GM12864 (cell line): ENCODE measurements at places on chromosomes 6 and 20.

GRCh38 chr6:121616406-121616805 is 181.0 kb downstream of the GJA1 start:
- DNase-seq = no peak

DNA sequence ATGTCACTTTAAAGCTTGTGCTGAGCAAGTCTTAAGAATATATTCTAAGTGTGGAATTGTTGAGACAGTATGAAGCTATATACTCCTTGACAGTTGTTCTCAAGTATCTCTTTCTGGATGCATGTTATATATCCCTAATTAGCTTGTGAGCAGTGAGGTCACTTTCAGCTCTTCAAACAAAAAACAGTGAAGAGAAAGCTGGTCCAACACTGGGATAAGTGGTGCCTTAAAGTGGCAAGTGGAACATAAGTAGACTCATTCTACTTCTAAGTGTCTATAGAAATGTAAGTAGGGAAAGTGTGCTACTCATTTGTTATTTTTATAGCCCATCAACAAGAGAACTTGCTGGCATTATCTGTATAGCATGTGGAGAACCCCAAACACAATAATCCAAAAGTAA is 133.1 kb upstream of the BACH2 start:
- DNase-seq = no peak

DNA sequence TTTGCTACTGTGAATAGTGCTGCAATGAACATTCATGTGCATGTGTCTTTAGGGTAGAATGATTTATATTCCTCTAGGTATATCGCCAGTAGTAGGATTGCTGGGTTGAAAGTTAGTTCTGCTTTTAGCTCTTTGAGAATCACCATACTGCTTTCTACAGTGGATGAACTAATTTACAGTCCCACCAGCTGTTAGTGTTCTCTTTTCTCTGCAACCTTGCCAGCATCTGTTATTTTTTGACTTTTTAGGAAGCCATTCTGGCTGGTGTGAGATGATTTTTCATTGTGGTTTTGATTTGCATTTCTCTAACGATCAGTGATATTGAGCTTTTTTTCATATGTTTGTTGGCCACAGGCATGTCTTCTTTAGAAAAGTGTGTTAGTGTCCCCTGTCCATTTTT is 40.0 kb downstream of the PLG start:
- peak; percentile 44 for DNase-seq

DNA sequence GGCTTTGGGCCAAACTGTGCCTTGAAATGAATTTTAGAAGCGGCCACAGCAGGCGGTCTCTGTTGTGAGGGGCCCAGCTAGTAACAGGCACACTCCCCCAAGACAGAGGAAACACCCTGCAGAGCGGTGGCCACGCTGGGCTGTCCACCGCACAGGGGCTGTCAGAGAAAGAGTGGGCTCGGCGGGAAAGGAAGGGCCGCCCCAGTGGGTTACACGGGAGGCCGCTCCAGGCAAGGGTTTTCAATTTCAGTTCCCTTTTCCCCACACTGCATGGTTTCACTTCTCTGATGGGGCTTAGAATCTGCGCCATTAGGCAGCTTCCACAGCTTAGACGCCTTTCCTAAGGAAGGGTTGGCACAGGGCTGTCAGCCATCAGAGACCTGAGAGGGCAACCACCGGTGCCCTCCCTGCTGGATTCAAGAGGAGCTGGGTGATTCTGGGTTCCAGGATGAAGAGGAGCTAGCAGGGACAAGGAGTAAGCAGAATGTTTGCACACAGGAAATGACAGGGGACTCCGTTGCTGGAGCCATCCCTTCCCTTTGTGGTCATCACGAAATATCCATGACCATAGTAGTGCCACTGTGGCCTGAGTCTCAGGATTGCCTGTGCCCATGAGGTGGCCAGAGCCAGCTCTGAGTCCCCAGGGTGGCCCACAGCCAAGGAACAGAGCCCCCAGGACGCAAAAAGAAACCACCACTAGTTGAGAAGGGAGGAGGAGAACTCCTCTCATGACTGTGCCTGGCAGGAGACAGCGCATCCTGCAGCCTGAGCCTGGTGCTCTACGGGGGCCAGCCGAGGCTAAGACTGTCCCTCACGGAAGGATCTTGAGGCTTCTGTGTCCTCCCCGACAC is 282.7 kb downstream of the NRN1 start:
- peak; percentile 55 for DNase-seq

GRCh38 chr6:125846292-125847024 is 55.7 kb downstream of the NCOA7 start:
- DNase-seq = no peak

DNA sequence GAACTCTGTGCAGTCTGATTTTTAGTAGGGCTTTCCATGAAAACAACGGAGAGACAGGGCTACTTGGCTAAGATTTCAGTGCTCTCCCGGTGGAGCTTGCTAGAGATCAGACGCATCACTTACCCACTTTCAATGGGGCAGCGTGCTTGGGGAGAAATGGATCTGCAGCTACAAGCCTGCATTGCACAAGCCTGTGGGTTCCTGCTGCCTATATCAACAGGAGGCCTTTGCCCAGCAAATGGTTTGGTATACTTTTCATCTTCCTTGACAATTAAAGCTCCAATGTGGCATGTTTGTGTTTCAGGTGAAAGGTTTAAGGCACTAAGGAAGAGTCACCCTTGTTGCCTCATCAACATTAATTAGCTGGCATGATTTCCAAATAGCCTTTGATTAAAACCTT is 136.0 kb upstream of the FOXQ1 start:
- DNase-seq = no peak

DNA sequence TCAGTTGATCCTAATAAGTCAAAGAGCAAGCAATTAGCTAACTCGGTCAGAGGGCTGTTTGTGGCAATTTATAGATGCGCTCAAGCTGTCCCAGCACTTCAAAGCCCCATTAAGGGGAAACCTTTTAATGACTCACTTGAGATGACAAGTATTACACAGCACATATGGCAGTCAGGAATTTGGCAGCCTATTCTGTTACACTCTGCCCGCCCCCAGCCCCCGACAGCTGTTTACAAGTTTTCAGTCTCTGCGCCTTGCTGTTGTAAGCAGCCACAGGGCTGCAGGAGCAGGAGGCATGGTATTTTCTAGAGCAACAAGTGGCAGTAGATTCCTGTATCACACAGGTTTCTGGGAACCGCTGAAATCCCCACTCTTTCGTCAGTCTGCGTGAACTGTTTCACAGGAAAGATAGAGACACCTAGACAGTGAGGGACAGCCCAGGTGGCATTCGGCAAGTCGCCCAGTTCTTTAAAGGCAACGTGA is 263.0 kb downstream of the FOXC1 start:
- no peak for DNase-seq

GRCh38 chr6:169956580-169956979 is 205.2 kb downstream of the ERMARD start:
- DNase-seq = no peak

DNA sequence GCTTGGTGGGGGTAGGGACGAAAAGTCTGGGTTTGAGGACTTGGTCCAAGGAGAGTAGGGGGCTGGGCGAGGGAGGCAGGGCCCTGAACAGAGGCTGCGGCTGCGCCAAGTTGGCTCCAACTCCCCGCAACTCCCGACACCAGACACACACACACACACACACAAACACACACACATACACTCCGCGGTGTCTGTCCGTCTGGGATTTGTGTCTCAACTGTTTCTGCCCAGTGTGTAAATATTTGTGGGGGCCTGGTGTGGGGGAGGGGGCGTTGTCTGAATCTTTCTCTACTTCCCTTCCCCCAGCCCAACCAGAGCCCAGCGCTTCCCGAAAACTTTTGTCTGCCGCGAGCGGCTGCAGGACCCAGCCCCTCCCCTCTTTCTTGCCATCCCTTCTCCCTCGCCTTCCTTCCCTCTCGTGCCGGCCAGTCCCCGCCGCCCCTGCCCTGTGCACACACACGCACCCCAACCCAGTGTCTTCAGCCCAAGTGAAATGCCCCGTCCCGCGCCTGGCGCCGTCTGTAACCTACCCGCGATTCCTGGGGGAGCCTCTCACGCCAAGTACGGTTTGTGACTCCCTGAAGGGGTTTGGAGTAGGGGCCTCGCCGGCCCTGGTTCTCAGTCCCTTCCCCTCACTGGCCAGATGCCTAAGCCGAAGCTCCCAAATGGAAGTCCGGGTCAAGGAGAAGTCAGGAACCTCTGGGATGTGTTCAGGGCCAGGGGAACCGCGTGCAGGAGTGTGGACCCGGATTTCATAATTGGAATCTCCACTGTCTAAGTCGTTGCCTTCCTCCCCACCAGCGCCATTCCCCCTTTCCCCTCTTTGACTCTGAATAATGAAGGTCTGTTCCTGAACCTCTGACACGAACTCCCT is 904 bp downstream of the MDFI start:
- DNase-seq = no peak

DNA sequence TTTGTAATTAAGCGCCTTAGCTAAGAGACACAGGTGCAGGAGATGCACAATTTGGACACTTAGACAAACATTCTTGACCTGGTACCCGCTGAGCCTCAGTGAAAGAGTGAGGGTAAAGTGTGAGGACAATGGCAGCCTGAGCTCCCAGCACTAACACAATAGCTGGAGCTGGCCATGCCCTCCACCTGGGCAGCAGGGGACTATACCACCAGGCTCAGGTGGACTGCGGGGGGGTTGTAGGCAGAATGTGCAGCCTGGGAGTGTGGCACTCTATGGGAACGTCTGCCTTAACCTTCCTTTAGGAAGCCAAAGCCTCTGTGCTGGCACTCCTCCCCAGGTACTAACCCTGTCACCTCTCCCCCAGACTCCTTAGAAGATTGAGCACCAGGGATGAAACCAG is 23.6 kb downstream of the PRKN start:
- no peak for DNase-seq

DNA sequence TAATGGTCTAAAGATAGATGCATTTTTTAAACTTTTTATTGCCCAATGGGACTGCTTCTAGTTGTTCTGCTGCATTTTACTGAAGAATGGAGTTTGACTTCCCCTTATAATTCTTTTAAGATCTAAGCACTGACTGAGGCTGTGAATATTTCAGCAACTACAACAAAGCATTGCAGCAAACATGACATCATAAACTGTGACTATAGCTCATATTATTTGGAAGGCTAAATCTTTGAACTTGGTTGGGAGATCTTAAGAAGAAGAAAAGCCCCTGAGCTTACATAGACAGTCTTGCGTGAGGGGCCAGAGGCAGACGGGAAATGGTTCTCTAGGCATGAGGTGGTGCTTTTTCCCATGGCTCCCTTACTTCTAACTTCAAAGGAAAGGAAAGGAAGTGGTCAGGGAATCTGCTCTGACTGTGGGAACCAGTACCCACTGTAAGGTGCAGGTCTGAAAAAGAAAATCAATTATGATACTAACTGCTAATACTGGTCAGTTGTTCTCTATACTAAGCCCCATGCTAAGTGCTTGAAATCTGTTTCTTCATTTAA is 14.8 kb downstream of the HEY2 start:
- no peak for DNase-seq

DNA sequence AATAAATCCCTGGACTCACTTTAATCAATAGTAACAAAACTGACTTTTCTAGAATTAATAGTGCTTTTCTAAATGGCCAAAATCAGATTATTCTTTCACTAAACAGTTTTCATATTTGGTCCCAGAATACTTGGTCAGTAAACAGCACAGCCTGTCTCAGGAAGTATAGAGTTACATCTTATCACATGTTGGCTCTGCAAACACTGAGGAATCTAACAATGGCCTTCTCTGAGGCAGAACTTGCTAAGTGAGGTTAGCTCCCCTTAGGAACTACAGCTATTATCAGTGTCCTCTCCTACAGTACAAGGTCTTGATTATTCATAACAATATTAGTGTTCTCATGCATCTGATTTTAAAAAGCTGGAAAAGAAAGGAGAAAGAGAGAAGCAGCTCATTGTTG is 1622.8 kb downstream of the HACE1 start:
- no peak for DNase-seq

GRCh38 chr20:22728146-22728745 is 143.9 kb upstream of the FOXA2 start:
- DNase-seq = no peak

DNA sequence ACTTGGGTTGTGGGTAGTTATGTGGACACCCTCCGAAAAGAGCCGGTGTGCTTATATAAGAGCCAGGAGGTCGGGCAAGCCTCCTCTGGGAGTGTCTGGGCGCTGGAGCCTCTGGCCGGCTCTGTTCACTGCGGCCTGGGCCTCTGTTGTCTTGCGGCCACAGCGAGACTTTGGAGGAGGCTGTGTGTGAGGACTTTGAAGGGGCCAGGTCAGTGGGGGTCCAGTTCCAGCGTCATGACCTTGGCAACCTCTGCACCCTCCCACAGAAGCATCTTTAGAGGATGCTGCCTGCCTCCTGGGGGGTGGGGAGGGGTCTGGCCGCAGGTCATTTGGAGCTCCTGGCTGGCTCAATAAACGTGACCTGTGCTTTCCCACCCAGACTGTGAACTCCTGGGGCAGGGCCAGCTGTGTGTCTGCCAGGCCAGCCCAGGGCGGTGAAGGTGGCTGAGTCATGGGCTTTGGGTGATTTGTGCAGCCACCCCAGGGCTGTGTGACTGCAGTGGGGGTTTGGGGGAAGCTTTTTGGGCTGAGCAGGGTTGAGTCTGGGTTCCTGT is 1.2 kb downstream of the TCEA2 start:
- no peak for DNase-seq

- DNase-seq = no peak
Measured at GRCh38 chr20:38157635-38158495, 7.2 kb downstream of the TGM2 start.

- no peak for DNase-seq
Measured at GRCh38 chr6:158003910-158004700, 22.4 kb downstream of the SYNJ2 start.

DNA sequence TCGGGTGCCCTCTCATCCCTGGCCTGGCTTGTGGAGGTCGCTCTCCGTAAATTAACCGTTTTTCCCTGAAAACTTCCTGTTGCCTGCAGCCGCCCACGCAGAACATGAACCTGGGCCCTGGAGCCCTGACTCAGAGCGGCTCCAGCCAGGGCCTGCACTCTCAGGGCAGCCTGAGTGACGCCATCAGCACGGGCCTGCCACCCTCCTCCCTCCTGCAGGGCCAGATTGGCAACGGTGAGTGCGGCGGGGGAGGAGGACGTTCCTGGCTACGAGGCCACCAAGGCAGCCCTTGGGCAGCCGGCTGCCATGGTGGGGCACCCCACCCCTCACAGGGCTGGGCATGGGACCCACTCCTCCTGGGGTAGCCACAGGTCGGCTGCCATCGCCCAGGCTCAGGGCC is 17.8 kb downstream of the SS18L1 start:
- no peak for DNase-seq

- DNase-seq = no peak
Measured at GRCh38 chr20:14142964-14143627, 147.8 kb downstream of the MACROD2 start.

- DNase-seq = no peak
Measured at GRCh38 chr20:50014570-50015562, 32.1 kb downstream of the SNAI1 start.

- no peak for DNase-seq
Measured at GRCh38 chr20:62025394-62025793, 40.3 kb downstream of the TAF4 start.

GRCh38 chr6:51429017-51429712 is 610.5 kb downstream of the TFAP2B start:
- no peak for DNase-seq

DNA sequence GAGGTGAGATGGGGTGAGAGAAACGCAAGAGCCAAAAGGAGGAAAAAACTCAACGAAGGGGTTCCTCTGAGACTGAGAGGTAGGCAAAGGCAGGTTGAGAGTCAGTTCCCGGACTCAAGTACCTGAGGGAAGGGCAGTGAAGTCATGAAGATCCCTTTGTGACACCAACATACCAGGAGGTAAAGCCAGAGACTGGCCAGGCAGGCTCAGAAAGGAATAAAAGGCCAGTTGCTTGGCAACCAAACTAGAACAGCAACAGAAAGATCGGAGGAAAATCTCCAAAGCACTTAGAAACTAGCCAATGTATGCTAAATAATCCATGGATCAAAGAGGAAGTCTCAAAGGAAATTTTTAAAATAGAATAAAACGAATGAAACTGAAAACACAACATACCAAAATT is 209.8 kb upstream of the PROKR2 start:
- no peak for DNase-seq

GRCh38 chr6:91291071-91291470 is 704.2 kb upstream of the MAP3K7 start:
- no peak for DNase-seq
